ENCODE measurements at places on chromosomes 4 and X.

- DNase-seq, result peak; percentile 89
Measured at GRCh38 chr4:37243722-37244582, 591 bp upstream of the NWD2 start.

GRCh38 chr4:158315706-158316105, 105.4 kb downstream of the TMEM144 start:
- no peak for DNase-seq

DNA sequence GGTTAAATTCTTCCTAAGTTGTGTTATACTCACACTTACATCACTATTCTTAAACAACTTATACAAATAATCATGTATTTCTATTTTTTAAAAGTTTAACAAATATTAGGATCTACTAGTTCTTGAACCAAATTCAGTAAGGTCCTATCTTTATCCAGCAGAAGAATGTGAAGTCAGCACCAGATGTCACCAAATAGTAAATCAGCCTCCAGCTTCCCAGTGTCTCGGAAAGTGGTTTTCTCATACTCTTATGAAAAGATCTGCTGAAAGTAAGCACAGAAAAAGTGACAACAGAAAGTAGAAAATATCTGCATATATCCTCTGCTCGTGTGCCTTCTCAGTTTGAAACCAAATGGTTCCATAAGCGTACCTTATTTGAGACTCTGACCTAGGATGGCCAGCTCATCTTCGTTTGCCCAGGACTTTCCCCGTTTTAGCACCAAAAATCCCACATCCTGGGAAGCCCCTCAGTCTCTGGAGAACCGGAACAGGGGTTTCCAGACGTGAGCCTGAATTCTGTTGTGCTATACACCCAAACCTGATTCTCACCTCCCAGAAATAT, 98.0 kb upstream of the DCLK2 start:
- no peak for DNase-seq

GRCh38 chr4:29972121-29972520, 748.0 kb upstream of the PCDH7 start:
- DNase-seq, result no peak

DNA sequence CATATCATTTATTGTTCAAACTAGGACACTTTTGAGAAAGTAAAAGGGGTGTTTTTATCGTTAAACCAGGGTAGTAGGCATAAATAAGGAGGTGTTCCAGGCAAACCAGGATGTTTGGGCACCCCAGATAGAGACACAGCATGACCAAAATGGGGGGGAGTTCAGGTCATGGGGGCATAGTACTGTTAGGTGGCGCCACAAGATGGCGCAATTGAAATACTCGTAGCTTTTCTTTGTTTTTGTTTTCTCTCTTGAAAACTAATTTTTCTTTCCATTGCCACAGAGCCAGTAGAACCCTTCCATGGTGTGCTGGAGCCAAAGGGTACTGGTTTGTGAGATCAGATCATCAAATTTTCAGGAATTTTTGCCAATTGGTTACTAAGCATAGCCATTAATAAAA, 283.4 kb downstream of the BCOR start:
- DNase-seq, result peak; percentile 21

DNA sequence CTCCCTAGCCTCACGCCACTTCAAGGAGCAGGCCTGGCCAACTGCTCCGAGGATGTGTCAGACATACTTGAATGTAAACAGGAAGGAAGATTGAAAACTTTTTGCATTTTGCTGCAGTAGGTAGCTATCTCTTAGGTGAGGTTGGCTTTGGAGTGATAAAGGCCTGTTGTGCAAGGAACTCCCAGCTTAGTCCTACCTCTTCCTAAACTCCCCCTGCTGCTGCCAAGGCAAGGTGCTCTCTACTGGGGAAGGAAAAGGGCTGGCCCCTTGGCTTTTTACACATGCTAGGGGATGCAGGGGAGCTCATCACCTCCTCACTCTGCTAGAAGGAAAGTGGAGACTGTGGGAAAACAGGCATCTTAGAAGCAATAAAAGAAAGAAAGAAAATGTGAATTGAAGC, 10.7 kb upstream of the BRS3 start:
- no peak for DNase-seq

DNA sequence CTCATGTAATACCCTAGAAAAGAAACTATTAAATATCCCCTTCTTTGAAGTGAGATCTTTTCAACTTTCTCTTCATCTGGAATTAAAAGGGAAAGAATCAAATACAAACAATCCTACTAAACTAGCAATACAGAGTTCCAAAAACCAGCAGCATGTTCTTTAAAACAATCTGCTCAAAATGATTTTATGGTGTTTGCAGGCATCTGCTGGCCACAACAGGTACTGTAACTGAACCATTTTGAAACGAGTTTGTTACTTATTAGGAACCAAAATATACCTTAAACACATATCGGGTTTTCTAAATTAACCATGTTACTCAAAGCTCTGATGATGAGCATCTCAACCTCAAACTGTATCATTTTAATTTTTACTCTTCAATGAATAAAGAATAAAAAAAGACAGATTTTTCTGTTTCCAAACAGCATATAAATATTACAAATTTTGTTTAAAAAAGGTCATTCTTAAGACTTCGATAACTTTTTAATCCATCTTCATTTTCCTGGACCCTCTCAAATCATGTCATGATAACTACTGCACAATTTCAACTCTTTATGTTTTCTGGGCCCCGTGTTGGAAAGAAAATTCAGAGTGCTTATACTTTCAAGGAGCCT, 56.5 kb downstream of the ARAP2 start:
- DNase-seq, result peak; percentile 53

GRCh38 chr4:99608417-99608816, 33.8 kb downstream of the MTTP start:
- no peak for DNase-seq

DNA sequence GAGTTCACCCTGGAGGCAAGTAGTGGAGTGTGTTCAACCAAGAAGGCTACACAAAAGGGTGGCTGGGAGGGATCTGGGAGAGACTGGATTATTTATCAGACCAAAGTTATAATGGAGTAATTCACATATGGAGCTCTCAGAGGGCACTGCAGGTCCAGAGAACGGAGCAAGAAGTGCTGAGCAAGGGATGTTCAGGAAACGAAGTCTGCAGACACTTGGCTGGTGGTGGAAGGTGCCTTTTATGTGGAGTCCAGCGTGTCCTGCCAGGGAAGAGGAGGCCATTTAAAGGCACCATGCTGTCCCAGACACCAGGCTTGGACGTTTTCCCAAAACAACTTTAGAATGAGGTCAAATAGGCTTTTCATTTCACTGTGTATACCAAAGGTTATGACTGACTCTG, 130.1 kb downstream of the CEP135 start:
- no peak for DNase-seq

GRCh38 chr4:96630839-96631238, 790.9 kb downstream of the PDHA2 start:
- no peak for DNase-seq

DNA sequence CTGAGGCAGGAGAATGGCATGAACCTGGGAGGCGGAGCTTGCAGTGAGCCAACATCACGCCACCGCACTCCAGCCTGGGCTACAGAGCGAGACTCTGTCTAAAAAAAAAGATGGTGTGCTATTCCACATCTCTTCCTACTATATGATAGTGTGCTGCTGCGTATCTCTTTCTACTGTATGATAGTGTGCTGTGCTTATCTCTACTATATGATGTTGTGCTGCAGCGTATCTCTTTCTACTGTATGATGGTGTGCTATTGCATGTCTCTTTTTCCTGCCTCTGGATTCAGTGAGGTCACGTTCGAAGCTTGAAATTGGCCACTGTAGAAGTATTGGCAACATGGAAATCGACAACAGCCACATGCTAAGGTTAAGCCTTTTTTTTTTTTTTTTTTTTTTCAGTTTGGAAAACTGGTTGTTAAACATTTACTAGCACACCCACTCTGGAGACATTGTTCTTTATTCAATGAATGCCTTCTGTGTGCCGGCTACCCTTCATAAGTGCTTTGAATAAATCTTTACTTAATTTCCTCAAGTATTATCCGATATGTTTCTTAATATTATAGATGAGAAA, 31.0 kb downstream of the ARFIP1 start:
- DNase-seq, result peak; percentile 13

GRCh38 chr4:82626251-82626868, 64.6 kb upstream of the TMEM150C start:
- DNase-seq, result no peak

- no peak for DNase-seq
Measured at GRCh38 chr4:110412354-110413065, 63.4 kb upstream of the ENPEP start.

DNA sequence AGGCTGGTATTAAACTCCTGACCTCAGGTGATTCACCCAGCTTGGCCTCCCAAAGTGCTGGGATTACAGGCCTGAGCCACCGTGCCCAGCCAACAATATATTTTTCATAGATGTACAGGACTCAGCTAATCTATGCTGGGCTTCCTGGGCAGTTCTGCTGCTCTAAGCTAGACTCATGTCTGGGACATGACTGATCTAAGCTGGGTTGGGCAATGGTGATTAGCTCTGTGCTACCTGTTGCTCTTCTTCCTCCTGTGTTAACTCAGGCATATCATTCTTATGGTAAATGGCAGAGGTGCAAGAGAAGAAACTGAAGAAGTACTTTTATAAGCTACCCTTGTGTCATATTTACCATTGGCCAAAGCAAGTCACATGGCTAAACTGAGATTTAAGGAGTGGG, 11.4 kb upstream of the SUPT20HL2 start:
- DNase-seq, result no peak

GRCh38 chr4:150302553-150302952, 224.3 kb downstream of the DCLK2 start:
- DNase-seq, result no peak

GRCh38 chrX:37754516-37754915, 25.3 kb upstream of the CYBB start:
- DNase-seq, result no peak

DNA sequence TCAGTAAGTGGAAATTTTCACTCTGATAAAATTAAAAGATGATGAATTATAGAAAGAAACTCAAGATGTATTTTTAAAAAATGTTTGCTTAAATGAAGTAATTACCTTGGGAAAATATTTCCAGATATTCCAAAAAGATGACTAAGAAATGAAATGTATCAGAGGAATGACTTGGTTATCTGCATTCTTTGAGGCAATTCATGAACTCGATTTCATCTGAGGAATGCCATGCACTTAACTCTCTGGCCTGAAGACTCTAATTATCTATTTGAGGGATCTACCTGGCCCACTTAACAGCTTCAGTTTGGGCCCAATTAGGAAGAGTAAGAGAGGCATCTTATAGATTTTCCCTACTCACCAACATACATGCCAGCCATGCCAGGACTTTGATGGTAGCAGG, 182.3 kb downstream of the INPP4B start:
- DNase-seq, result no peak

DNA sequence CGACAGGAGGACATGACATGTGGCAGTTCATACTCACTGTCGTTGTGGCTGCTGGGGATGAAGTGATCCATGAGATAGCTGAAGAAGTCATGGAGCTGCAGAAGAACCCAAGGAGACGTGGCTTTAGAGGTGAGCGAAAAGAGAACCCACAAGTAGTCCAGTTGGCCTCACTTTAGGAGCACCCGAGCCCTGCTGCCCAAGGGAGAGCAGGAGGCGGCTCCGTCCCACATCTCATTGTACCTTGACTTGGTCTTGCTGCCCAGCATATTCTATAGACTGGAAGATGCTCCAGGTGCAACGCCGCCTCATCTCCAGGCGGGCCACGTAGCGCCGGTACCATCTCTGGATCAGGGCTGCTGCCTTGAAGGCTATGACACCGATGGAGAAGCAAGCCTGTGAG, 10.6 kb downstream of the PPEF2 start:
- DNase-seq, result no peak

DNA sequence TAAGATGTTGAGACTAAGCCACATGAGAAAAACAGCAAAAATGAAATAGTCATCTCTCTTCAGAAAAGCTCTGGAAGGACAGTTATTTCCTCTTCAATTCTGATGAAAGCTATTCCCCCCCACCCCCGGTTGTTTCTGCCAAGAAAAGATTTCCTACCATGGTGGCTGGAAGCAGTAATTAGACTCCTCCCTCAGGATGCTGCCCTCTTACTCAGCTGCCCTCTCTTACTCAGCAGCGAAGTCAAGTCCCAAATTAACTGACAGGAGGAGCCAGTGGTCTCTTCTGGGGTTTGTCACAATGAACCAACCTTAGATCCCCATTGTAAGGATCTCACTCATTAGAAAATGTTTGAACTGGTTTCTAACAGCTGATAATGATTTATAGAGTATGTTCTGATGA, 38.0 kb downstream of the GPM6B start:
- no peak for DNase-seq

GRCh38 chr4:187393531-187394344, 601.8 kb upstream of the ZFP42 start:
- DNase-seq, result no peak

DNA sequence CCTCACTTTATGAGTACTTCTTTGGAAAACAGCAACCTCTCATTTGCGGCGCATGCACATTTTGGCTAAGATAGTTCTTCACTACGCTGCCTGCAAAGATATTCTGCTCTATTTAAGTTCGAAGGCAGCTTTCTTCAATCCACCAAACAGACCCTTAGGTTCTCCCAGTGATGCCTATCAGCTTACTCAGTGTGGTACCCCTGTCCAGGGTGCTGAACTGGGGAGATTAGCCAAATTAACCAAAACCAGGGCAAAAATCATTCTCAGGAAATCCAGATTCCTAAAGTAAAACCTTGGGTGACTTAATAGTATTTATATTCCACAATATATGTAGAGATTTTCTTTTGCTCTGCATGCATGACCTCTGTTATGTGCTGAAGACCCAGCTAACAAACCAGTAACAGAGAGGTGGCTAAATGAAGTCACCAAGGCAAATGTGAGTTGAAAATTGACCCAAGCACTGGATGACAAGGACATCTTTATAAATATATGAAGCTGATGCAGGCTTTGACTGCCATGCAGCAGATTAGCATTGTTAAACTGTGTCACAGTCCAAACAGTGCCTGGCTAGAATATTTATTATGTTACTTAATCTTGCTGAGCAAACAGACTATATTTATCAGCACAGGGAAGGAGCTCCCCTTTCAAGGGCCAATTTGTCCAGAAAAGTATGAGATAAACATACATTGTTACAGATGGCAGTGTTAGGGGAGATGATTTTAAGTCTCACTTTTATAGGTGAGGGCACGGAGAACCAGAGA, 418.2 kb downstream of the STIM2 start:
- no peak for DNase-seq

- no peak for DNase-seq
Measured at GRCh38 chrX:45762699-45763647, 562.3 kb upstream of the DIPK2B start.

GRCh38 chr4:164779080-164779479, 25.1 kb downstream of the SMIM31 start:
- no peak for DNase-seq

DNA sequence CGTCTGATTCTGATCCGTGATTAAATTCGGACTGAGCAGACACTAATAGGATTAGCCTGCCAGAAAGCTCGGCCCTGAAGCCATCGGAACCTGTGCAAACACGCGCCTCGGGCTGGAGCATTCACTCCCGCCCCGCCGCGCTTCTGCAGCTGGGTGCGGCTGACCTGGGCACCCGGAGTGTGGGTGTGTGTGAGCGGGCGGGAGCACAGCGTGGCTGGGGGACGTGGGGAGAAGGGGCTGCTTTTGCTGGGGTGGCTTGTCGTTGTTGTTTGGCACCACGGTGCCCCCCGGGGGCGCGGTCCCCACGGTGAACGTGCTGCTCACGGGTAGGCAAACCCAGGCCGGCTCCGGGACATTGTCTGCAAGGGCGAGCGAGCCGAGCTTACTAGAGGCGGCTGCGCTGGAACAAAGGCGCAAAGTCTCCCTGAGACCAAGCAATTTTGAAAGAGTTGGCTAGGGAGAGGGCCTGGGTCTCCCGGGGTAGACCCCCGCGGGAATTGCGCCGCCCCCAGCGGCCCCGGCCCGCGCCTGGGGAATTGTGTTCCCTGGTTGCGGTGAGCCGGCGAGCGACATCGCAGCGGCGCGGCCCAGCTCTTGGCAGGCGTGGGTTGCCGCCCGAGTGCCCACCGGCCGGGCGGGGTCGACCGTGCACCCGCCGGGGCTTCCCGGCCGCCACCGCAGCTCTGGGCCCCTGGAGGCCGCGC, 1.4 kb downstream of the MAMLD1 start:
- DNase-seq, result peak; percentile 49
